ENCODE measurements at places on chromosomes 16 and 17.

- DNase-seq, result no peak
These were observed 41.8 kb downstream of the MRM1 start for GRCh38 chr17:36643086-36643685.

- no peak for DNase-seq
These were observed 1.3 kb downstream of the WNK4 start for GRCh38 chr17:42781639-42782165.

GRCh38 chr16:31250782-31251384 is 8.9 kb upstream of the ITGAM start:
- no peak for DNase-seq

DNA sequence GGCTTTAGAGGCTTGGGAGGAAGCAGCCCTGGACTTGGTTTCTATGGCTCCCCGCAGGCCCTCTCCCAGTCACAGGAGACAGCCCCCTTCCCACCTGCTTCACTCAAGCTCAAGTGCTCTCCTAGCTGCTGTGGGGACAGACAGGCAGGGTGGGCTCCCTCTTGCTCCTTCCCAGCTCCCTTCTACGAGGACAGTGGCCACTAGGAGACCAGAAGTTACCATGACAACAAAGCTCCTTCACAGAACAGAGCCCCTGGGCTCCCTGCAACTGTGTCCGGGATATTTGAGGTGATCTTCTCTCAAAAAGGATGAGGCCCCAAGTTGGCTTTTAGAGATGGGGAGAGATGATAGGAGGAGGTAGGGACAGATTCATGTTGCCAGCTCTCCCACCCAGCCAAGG is 116.3 kb downstream of the AMFR start:
- no peak for DNase-seq

- no peak for DNase-seq
These were observed 656.0 kb upstream of the KIF2B start for GRCh38 chr17:53166731-53167130.

- DNase-seq, result no peak
These were observed 21.3 kb downstream of the PGS1 start for GRCh38 chr17:78399693-78400144.

DNA sequence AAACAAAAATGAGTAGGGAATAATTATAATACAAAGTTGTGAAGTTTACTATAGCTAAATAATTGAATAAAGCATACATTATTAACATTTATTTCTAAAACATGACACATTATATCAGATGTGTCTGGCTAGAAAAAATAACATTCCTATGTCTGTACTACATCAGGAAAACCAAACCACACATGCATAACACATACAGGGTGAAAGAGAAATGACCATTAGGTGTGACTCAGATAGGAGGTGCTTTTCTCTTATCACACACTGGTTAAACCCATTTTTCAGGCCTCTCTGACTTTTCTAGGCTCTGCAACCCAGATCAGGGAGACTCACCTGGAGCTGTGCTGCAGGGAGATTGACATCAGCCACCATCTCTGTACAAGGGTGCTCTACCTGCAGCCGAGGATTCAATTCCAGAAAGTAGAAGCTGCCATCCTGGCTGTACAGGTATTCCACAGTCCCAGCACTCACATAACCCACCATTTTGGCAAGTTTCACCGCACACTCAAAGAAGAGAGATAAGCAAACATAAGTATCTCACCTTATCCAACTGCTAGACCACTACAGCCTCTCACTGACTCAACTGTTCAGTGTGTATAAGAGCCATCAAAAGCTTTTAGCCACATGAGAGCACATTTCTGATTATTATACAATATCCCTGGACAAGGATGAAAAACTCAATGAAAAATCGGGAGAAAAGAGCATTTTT is 116.6 kb upstream of the C17orf78 start:
- DNase-seq, result no peak

- no peak for DNase-seq
These were observed 991 bp upstream of the MYH10 start for GRCh38 chr17:8631554-8631877.

- no peak for DNase-seq
These were observed 274.1 kb downstream of the CPPED1 start for GRCh38 chr16:12529582-12529981.

- no peak for DNase-seq
These were observed 120.9 kb downstream of the PRKCA start for GRCh38 chr17:66423056-66423955.
